ENCODE measurements at places on chromosomes 1 and 21.

GRCh38 chr1:245008761-245009160 is 144.4 kb upstream of the HNRNPU start:
- DNase-seq = no peak

GRCh38 chr1:33634806-33635205 is 162.4 kb downstream of the ZSCAN20 start:
- DNase-seq = no peak

- no peak for DNase-seq
Measured at GRCh38 chr21:36695671-36696389, 3.1 kb upstream of the SIM2 start.

- DNase-seq = no peak
Measured at GRCh38 chr1:30601316-30602085, 121.9 kb downstream of the MATN1 start.

DNA sequence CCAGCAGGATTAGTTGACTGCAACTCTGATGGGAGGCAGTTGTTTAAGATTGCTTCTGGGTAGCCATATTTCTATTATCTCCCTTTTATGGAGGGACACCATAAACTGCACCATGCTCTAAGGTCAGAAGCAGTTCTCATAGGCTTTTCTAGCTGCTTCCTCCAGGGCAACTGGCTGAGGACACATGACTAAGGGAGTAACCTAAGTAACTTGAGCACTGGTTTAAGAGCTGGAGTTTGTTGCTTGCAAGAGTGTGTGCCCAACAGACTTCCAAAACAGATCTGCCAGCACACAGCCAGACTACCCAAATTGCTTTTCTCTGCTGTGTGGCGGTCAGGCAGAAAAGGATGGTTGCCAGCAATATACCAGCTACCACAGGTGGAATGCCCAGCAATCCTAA is 111.2 kb upstream of the LHX8 start:
- DNase-seq = no peak

DNA sequence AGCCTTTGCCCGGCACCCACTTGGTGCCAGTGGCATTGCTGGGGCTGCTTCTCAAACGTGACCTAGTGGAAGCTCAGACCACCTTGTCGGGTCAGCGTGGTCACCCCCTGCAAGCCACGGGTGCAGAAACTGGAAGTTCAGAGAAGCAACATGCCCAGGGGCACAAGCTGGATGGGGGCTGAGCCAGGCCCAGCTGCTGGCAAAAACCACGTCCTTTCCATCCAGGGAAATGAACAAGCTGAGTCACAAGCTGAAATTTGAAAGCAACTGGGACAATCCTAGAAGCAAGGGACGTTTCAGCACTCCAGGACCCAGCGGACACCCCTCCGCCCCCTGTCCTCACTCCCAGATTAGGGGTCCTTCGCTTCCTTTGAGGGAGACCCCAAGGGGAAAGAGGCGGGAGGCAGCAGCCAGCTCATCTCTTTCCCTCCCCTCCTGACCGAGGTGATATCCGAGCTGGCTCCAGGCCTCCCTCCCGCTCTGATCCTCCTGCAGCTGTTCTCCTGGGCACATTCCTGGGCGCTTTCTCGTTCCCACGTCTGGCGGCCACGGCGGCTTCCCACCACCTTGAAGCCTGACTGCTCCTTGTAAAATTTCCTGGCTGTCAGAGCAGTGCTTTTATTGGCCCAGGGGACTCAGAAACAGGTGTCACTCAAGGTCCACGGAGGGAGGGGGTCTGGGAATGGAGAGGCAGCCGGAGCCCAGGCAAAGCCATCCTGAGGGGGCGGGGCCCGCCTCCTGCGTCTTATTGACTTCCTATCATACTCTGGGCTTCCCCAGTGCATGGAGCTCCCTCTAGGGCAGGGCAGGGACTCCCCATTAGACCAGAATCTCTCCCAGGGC is 62.8 kb downstream of the PAX7 start:
- no peak for DNase-seq

DNA sequence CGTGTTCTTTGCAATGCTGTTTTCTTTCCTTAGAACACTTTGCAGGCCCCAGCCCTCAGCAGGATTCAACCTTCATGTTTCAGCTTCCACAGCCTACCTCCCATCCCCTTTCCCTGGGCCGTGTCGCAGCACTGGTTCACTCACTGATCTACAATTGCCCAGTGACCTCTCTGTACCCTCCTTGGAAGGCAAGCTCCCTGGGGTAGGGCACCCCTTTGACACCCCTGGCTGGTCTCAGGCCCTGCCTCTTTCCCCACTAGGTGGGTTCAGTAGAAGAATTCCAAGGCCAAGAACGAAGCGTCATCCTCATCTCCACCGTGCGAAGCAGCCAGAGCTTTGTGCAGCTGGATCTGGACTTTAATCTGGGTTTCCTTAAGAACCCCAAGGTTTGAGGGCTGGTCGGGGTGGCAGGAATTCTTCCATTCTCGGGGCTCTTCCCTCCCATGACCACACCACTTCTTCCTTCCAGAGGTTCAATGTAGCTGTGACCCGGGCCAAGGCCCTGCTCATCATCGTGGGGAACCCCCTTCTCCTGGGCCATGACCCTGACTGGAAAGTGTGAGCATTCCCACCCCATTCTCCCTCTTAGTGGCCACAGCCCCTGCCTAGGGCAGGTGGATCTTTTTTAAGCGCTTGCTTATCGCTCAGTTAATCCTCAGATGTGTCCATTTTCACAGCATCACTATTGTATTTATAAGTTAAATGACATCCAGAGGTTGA is 7.3 kb downstream of the RHOC start:
- DNase-seq = no peak

DNA sequence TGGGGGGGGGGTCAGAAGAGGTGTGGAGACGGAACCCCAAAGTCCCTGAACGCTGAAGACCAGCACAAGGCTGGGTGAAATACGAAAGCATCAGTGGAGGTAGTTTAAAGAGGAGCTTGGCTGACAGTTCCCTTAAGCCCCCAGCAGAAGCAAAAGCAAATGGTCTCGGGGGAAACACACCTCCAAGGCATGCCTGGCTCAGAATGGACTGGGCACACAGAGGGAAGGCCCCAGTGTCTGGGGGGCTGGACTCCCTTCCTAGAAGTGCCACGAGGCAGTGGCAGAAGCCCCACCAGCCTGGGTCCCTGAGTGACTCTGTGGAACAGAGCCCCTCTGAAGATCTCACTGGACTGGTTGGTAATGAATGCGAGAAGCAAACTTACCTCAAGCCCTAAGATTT is 43.9 kb downstream of the UBE2G2 start:
- no peak for DNase-seq

DNA sequence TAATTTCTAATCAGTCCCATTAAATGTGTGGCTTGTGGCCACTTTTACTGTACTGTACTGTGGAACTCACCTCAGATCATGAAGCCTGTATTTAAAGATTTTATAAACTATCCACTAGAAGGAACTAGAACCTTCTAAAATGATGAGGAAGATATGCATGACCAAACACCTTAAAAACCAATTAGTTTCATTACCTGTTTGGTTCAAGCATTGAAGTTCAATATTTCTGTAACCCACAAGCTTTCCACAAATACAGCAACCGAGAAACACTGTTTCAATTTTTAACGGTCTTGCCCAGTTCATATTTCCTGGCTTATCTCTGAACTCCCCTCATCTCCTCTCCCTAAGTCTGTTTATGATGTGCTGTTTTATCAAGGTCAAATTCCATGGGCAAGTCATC is 264.3 kb upstream of the PLD5 start:
- no peak for DNase-seq

GRCh38 chr1:229271448-229272159 is 693 bp downstream of the RAB4A start:
- DNase-seq = no peak

- DNase-seq = no peak
Measured at GRCh38 chr1:44616991-44617702, 57.1 kb downstream of the TMEM53 start.

DNA sequence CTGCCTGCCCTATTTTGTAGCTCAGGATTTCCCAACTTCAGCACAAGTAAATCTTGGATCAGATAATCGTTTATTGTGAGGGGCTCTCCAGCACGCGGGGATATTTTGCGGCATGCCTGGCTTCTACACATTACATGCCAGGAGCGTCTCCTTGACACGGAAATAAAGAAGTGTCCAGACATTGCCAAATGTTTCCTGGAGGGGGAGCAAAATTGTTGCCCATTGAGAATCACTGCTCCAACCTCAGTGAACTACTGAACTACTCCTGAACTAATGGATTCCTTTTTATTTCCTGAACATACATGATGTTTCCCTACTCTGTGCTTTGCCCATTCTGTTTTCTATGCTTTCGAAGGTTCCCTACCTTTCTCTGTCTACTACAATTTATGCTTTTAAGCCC is 1359.1 kb upstream of the ADGRL2 start:
- no peak for DNase-seq

DNA sequence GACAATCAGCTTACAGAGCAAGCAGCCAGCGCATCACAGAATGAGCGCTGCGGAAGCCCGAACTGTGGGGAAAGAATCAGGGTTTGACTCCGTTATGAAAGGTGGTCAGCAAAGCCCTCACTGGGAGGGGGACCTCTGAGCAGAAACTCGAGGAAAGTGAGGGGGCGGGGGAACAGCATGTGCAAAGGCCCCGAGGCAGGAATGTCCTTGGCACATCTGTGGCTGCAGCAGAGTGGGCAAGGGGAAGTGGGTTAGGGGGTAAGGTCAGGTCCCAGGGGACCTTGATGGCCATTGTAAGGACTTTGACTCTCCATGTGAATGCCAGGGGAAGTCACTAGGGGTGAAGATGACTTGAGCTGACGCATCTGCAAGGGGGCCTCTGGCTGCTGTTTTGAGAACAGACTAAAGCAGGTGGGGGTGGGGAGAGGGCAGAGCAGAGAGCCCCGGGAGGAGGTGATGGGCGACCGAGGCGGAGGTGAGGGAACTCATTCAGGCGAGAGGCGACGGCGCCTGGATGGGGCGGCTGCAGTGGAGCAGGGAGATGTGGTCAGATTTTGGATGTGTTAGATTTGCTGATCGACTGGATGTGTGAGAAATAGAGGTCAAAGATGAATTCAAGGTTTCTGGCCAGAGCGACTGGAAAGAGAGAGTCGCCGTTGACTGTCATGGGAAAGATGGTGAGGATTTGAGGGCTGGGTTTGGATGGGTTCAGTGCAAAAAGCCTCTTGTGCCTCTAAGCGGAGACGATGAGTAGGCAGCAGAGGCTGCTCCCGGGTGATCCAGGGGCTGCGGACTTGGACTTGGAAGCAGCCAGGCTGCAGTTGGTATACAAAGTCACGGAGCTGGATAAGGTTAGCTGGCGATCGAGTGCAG is 108.0 kb upstream of the ZBTB40 start:
- no peak for DNase-seq

- no peak for DNase-seq
Measured at GRCh38 chr1:22437573-22437972, 14.1 kb upstream of the ZBTB40 start.

- DNase-seq = no peak
Measured at GRCh38 chr1:241932845-241933244, 24.7 kb upstream of the BECN2 start.

GRCh38 chr1:55214212-55214933 is 791 bp downstream of the USP24 start:
- DNase-seq = no peak

DNA sequence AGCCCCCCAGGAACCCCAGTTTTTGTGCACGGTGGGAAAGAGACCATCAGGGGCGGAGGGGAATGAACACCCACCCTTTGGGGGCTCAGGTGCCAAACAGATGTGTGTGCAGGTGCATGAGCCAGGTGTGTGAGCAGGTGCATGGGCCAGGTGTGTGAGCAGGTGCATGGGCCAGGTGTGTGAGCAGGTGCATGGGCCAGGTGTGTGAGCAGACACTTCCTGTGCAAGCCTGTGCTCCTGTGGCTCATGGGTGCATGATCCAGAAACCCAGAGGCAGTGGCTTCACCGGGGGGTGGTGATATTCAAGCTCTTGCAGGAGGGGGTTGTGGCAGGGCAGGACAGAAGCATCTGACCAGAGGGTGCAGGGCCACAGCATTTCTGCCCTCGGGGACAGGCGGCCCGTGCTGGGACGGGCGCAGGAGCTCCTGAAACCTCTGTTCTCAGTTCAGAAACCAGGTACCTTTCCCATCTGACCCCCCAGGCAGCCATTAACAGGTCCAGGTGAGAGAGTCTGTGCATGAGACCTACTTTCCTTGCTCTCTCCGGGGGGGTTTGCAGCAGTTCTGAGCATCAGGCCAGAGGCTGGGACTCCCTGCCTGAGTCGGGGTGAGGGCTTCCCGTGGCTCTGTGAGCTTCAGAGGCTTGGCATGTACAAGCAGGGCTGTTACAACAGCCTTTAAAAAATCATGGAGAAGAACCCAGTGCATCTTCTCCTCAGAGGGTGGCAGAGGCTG is 29.1 kb downstream of the COL18A1 start:
- DNase-seq = no peak

GRCh38 chr1:67691712-67692111 is 6.7 kb downstream of the GADD45A start:
- no peak for DNase-seq

GRCh38 chr1:9328715-9329114 is 36.0 kb downstream of the SPSB1 start:
- no peak for DNase-seq

- no peak for DNase-seq
Measured at GRCh38 chr1:6859415-6860343, 74.4 kb downstream of the CAMTA1 start.

GRCh38 chr21:37093977-37094376 is 20.9 kb downstream of the TTC3 start:
- DNase-seq = no peak

DNA sequence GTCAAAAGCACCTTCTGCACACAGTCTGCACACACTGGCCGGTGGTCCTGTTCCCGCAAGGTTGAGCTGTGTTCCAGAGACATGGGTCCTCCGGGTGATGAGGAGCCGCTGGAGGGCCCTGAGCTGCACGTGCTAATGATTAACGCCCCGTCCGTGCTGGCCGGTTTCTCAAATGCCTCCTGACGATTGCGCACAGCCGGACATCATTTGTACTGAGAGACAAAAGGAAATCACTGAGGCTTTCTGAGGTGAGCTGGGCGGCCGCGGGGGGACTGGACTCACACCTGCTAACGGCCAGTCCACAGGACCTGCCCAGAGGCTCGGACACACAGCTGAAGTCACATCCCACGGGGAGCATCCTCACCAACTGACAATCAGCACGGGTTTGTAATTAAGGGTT is 29.2 kb downstream of the POFUT2 start:
- no peak for DNase-seq

- peak; percentile 15 for DNase-seq
Measured at GRCh38 chr1:184973272-184974055, 844 bp downstream of the NIBAN1 start.

DNA sequence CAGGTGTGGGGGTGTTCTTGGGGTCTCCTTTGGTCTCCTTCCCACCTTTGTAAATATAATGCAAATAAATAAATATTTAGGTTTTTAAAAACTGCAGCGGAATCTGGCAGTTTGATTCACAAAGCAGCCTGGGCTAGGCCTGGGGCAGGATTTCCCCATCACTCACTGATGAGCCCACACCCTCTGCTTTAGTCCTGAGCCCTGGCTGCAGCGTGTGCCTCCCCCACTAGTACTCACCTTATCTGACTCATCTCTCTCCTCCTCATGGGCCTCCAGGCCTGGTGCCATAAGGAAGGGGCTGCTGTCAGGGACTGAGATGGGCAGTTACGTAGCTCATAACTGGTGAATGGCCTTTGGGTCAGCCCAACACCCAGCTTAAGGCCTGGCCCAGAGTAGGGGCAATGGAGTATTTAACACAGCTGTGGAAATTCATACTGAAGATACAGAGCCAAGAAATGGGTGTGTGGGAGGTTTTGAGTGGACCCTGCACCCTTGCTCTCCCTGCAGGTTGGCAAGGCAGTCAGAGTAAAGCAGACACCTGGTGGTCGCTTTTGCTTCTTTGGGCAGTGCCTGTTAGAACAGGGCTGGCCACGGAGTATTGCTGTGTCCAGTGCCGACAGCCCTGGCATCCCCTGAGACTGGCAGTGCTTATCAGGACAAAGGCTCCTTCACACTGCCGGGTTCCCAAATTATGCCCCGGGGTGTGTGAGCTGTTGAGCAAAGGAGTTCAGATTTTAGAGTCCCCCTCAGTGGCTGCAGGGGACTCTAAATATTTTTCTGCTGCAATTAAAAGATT is 39.7 kb downstream of the AZIN2 start:
- DNase-seq = no peak
